Brain (organoid and tissue), 16 donors: ENCODE measurements at places on chromosomes 11 and 22.

DNA sequence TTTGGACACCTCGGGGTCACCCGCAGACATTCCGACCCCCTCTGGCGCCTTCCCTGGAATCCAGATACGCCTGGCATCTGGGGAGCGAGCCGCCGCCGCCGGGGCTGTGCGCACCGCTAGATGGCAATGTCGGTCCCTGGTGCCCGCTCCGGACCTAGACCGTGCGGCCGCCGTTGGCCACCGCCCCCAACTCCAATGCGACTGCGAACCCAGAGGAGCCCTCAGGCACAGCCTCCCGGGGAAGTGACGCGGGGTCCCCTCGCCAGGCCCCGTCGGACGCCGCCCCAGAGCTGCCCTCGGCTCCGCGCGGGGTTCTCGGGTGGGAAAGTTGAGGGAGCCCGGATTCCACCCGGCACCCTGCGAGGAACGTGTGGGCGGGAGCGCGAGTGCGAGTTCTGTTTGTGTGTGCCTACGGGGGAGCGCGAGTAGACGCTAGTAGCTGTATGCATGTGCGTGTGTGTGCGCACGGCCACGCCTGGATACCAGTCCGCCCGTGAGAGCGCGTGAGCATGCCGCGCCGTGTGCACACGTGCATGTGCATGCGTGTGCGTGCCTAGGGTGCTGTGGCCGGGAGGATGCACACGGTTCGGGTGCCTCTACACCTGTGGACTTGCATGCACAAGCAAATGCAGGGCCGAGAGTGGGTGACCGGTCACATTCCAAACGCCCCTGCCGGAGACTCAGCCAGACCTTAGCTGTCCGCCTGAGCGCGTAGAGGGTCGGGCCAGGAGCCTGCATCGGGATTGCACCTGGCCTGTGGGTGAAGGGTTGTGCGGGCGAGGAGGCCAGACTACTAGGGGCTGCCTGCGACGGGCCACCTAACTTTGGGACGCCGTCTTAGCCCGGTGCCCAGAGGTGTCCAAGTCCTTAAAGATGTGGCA lies 1.9 kb downstream of the CHRM4 start:
- DNase-seq = peak; percentile 87

DNA sequence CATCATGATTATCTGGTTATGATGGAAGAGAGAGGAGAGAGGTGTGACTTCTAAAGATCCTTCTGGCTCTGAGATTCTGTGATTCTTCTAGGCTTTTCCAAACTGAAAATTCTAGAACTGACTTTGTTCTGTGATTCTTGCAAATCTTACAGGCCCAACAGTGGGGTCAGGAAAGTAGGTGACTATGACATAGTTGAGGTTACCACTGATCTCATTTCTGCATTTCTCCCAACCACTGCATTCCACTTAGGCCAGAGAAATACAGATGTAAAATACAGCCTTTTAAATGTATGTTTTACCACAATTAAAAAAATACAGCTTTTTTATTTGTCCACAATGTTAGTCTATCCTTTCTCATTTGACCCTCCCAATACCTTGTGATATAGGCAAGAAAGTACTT lies 83.7 kb downstream of the STIM1 start:
- no peak for DNase-seq

DNA sequence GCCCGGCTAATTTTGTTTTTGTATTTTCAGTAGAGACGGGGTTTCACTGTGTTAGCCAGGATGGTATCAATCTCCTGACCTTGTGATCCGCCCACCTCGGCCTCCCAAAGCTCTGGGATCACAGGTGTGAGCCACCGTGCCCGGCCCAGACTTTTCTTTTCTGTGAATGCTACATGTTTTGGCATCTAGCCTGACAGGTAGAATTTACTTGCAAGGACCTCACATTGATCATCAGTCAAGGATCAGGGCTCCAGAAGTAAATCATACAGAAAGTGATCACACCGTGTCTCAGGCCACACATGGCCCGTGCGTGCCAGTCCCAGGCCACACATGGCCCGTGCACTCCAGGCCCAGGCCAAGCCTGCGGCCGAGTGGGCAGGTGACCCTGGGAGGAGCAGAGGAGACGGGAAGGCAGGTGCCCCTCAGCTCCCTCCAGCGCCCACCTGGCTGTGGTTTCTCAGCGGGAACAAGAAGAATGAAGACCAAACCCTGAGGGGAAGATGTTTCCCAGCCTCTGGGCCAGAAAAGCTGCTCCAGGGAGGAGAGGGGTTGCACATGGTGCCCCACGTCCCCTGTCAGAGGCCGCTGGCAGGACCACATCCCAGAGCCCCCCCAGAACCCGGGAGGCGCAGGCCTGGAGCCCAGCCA lies 76.2 kb downstream of the BRD1 start:
- no peak for DNase-seq

- DNase-seq = no peak
These were observed 15.1 kb downstream of the LIMK2 start for GRCh38 chr22:31227186-31227585.

DNA sequence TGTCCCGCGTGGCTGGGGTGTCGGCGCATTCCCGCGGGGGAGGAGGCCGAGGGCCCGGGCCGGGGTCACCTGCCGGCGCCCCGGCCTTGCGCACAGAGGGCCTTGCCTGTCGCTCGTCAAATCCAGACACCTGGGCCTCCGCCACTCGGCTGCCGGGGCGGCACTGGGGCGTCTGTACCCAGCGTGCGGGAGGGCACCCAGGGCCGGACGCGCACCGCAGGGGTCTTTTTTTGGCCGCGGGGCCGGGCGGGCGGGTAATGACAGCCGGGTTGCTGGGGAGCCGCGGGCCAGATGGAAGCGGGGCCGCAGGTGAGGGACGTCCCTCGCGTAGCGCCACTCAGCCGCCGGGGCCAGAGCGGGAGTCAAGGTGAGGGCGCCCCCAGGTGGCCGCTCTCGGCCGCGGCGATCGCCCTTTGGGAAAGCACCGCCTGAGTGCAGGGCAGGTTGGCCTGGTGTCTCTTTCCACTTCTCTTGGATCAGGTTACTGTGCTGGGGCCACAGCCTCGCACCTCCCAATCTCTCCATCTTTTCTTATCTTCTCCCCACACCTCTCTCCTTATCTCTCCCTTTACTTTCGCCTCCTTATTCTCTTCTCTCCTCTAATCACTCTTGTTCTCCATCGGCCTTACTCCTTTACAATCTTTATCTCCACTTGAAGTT lies 3.5 kb downstream of the PHLDB1 start:
- DNase-seq = peak; percentile 59

DNA sequence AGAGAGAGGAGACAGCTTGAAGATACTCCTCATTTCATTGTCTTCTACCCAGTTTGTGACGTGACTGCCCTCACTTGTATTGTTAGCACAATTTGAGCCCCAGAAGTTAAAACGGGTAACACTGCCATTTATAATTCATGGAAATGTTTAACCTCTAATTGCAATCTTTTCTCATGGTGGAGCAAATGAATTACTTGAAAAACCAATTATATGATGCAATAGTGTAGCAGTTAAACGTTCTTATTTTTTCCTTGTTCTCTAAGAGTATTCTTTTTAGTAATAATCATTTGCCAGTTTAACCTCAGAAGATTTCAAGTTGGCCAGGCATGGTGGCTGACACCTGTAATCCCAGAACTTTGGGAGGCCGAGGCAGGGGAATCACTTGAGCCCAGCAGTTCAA lies 56.6 kb downstream of the CDON start:
- no peak for DNase-seq

DNA sequence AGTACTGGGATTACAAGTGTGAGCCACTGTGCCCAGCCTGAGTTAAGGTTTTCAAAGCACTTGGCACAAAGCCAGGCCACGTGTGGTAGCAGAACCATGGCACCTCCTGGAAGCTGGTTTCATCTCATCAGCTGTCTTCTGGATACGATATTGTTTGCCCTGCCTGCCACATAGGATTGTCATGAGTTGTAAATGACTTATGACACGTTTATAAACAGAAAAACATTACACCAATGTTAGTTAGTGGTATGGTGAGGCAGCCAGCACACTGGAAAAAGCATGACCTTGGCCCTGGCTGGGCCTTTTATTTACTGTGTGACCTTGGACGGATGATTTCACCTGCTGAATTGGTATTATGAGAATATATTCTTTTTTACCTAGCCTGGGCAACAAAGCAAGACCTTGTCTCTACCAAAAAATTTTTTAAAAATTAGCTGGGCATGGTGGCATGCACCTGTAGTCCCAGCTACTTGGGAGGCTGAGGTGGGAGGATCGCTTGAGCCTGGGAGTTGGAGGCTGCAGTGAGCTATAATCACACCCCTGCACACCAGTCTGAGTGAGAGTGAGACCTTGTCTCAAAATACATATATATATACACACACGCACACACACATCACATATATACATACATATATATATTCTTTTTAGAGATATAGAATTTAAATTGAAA lies 24.0 kb upstream of the MYH9 start:
- no peak for DNase-seq

- no peak for DNase-seq
These were observed at the start of gene PARVG for GRCh38 chr22:44180706-44181032. TSS of gene PARVG (plus strand) at chr22:44180925. CDS start at chr22:44183330, 2,405 bp downstream.

DNA sequence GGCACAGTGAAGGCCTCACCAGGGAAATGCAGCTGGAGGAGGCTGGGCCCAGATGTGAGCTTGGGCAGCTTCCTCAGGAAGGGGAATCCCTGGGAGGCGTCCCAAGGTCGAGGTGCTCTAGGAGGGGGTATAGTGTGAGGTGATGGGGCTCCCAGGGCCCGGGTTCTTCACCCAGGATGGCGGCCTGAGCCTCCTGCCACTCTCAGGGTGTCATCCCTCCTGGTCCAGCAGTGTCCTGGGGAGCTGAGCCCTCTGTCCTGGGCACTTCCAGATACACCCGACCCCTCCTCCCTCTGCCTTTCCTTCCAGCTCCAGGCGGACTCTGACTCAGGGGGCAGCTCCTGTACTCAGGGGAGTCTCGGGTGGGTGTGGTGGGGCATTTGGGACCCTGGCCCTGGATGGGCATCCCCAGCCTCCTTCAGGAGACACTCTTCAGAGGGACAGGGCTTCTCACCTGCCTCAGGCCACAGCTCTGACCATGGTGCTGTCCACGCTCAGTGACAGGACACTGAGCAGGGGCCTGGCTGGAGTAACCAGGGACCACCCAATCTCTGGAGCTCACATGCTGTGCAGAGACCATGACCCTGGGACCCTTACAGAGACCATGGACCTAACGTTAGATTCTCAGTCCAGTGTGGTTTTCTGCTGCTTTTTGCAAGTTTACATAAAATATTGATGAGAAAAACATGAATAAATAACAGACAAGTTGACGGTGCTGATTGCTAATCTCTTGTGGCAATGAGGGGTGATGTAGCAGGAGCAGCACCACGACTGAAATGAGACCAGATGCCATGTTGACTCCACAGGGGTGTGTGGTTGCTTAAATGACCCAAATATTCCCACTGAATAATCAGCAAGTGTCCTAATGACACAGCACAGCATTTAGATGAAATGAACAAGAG lies 101.9 kb downstream of the GGTLC2 start:
- no peak for DNase-seq

DNA sequence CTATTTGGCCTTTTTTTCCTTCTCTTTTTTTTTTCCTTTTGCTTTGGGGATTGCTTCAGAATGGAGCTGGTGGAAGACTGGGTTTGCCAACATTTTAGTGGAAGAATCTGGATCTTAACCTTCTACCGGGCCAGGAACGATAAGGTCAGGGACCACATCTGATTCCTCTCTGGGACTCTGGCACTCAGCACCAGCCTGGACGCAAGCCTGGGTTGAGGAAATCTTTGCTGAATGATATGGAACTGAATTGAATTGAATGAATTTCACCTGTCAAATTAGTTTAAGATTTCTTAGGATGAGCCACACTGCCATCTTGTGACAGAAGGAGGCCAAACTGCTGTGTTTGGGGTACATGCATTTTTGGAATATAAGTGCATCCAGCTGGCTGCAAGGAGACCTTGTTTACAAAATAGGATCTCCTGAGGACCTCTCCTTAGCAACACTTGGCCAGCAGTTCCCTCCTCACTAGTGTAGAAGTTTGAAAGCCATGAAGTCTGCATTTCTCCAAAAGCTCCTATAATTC lies 30.4 kb downstream of the TPBGL start:
- DNase-seq = peak; percentile 42

- no peak for DNase-seq
These were observed 120.9 kb upstream of the MTNR1B start for GRCh38 chr11:92848578-92848977.

GRCh38 chr22:29142116-29142515 lies 63.6 kb upstream of the EMID1 start:
- no peak for DNase-seq

DNA sequence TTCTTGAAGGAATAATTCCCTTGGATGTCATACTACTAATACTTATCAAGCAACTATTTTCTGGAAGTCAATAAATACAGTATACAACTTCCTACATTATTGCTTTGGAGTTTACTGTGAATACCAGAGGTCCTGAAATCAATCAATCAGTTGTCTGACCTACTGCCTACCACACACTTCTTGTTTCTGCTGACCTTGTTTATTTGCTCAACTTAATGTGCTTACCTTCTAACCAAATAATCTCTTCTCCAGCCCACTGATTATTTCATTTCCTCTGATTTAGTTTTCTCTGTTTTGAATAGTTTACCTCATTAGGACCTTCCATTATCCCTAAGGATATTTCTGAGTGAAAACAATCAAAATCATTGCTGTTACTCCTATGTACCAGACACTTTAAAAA lies 523.6 kb upstream of the ARHGAP42 start:
- no peak for DNase-seq

- DNase-seq = no peak
These were observed at the start of gene CPT1B for GRCh38 chr22:50577987-50578775. TSS of gene CPT1B (minus strand) at chr22:50578427. CDS start at chr22:50577915, 512 bp downstream.

DNA sequence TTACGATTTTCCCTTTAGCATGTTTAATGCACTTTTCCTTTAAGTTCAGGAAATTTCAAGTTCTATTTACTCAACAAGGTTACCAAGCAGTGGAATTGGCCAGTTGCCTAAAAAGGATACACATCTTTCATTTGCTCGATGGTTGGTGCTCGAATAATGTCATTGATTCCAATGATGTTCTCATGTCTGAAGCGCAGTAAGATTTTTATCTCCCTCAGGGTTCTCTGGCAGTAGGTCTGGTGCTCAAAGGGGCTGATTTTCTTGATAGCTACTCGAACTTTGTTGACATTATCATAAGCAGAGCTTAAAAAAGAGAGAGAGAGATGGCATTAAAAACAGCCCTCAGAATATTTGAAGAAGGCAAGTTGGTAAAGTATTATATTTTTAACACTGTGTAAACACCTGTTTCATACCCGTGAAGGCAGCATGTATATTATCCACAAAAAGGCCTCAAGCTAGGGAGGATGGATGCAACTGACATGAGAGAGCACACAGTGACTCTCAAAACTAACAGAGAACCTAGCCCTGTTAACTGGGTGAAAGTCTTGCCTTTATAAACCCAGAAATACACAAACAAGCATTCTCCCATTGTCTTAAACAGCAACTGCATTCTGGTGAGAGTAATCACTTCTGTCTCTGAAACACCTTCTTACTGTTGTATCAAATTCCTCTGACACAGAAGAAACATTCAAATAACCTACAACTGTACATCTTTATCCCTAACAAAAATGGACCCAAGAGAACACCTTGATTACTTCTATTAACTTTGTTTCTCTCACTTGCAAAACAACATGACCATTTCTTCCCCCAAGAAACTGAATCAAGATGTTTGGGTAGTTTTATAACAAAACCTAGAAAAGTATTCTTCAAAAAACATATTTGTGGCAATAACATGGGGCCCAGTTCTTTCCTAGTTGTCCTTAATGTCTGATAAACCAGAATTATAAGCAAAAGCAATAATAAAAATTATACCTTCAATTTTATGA lies 59.6 kb downstream of the MAPK1 start:
- no peak for DNase-seq
